Stimulated activated CD4-positive, alpha-beta T cell treated with anti-CD3 and anti-CD28 coated beads, TNF-alpha, amount 100 ng/mL, for 1 hour (primary cell): ENCODE measurements at places on chromosomes 13 and 19.

DNA sequence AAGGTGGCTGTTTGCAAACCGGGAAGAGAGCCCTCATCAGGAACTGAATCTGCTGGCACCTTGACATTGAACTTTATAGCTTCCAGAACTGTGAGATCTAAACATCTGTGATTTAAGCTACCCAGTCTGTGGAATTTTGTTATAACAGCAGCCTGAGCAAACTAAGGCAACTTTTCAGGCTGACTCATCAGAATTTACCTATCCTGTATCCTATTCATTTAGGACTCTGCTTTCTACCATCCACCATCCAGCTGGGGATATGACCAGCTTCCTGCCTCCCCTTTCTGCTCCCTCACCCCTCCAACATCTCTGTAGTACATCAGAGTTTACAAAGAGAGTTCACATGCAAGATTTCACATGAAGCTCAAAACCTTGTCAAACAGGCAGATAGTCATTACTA is 11.1 kb upstream of the CNMD start:
- DNase-seq: no peak

DNA sequence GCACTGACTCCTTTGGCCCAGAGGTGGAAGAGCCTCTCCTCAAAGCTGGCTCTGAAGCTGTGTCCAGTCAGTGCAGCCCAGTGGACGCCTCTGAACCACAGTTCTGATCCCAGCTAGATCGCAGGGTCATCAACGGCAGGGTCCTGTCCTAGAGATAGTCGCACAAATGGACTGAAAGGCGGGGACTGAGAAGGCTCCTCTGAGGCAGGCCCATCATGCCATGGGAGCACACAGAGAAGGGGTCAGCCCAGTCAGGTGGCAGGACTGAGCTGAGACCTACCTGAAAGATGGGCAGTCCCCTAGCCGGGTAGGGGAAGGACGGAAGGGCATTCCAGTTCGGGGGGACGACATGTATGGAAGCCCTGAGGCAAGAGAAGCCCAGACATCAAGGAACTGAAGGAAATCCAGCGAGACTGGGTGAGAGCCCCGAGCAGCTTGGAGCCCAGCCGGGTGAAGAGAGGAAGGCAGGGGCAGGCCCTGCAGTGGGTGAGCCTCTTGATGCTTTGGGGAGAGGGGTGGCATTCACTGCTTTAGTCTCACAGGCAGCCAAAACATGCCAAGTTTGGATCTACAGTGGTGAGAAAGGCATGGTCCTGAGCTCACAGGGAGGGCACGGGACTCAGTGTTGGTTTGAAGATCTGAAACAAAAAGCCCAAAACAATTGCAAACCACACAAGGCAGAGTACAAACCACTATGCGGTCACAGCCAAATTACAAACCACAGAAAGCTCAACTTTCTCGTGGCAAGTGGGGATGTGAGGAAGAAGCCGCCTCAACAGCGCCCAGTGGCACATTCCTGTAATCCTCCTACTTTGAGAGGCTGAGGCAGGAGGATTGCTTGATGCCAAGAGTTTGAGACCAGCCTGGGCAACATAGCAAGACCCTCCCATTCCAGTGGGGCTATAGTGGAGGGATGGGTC is 10.0 kb downstream of the CALM3 start:
- no peak for DNase-seq

DNA sequence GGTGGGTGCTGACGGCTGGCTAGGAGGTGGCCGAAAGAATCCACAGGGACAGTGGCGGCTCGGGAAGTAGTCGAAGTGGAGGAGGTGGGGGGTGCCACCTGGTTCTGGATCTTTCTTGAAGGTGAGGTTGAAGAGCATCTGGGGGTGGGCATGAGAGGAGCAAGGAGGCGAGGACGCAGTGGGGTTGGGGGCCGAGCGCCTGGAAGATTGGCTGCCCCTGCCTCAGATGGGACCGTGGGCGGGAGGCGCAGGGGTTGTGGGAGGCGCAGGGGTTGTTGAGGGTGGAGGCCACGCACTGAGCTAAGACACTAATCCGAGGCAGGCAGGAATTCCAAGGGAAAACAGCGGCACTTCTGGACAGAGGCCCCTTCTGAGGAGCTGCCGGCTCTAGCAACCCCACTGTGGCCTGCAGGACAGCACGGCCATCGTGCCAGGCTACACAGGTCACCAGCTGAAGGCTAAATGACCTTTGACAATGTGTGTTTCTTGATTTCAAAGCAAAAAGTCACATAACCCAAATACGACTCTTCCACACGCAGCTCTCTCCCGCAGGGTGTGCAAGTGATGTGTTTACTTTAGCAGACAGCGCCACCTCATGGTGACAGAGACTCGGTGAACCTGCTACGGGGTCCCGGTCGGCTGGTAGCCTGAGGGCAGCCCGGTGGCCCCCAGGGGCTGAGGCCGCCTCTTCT is 44.1 kb upstream of the RANBP3 start:
- DNase-seq: peak; percentile 58

DNA sequence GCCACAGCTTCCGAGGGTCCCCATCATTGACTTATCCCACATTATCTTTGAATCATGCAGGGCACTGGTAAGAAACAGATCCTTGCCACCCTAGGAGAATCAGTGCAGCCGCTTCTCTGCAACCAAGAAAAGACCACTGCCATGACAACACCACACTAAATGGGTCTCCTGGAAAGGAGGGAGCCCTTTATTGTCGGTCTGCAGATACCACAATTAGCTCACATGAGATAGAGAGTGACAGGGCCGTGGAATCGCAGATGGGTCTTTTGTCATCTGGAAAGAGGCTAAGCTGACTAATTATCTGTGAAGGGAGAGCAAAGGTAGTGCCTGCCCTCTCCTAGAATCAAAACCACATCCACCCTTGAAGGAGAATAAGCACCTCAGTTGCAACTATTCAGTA is 178.3 kb upstream of the MYO16 start:
- DNase-seq: no peak

DNA sequence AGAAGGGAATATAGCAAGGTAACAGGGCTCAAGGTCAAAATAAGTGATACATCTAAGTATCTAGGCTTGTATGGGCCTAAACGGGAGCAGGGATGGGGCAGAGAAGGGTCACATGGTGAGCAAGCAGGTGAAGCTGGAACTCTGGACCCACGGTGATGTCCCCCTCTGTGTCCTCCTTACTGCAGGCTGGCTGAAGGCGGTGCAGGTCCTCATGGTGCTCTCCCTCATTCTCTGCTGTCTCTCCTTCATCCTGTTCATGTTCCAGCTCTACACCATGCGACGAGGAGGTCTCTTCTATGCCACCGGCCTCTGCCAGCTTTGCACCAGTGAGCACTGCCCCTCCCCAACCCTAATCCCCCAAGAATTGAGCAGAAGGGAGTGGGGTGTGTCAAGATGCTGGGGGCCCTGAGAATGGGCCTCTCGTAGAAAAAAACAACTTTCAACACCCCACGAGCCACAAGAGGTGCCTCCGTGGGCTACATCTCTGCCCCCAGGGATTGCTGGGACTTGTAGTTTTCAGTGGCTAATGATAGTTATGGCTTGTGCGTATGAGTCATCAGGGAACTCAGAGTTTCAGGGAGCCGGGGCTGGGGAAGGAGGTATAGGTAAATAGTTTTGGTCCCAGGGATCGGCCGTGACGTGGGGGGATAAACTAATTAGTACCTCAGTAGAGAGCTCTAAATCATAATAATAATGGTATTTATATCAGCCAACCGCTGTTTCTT is 4.0 kb downstream of the EMP3 start:
- DNase-seq: no peak

DNA sequence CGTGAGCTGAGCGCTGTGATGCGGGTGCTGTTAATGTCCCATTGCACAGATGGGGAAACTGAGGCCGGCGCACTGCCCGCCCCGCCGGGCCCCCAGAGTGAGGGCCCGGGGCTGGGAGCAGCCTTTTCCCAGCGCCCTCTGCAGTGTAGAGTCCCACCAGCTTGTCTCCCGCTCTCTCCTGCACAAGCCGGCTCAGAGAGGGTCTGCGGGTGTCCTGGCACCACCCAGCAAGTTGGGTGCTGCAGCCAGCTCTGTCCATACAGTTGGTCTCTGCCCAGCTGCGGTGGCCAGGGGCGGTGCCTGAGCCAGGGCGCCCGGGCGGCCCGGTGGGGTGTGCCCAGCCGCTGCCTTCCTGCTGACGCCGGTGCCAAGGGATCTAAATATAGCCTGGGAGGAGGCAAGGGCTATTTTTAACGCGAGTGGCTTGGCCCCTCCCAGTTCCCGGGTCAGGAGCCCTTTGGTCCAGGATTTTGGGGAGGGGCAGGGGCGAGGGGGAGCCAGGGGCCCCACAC is 19.3 kb downstream of the GADD45B start:
- no peak for DNase-seq

GRCh38 chr19:2083174-2083854 is 12.8 kb downstream of the MOB3A start:
- peak; percentile 59 for DNase-seq

DNA sequence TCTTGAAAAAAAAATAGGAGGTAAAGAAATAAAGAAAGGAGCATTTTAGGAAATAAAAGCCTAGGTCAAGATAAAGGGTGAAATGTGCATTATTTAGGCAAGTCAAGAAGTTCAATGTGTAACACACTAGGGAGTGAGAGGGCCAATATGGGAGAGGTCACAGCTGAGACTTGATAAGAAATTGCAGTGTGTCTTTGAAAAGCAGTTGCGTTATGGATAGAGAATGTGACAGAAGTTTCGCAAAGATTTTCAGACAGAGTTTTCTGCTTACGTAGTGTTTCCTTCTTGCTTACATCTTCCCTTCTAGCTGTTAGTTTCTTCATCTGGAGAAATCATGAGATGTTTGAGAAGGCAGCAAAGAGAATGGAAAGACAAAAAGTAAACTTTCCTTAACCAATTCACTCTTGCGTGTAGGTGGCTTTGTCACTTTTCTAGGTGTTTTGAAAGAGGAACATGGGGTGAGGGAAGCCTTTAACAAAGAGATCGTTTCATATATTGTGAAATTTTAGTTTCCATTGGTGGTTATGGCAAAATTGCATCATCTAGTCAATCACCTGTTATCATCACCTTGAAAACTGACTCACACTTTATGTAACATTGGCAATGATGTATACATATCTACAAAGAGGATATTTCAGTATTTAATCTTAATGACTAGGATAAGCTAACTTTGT is 975.5 kb downstream of the OLFM4 start:
- DNase-seq: no peak

GRCh38 chr19:1230783-1231489 is 6.9 kb downstream of the CBARP start:
- DNase-seq: no peak

GRCh38 chr19:48961673-48962028 is 3.5 kb upstream of the FTL start:
- DNase-seq: no peak

DNA sequence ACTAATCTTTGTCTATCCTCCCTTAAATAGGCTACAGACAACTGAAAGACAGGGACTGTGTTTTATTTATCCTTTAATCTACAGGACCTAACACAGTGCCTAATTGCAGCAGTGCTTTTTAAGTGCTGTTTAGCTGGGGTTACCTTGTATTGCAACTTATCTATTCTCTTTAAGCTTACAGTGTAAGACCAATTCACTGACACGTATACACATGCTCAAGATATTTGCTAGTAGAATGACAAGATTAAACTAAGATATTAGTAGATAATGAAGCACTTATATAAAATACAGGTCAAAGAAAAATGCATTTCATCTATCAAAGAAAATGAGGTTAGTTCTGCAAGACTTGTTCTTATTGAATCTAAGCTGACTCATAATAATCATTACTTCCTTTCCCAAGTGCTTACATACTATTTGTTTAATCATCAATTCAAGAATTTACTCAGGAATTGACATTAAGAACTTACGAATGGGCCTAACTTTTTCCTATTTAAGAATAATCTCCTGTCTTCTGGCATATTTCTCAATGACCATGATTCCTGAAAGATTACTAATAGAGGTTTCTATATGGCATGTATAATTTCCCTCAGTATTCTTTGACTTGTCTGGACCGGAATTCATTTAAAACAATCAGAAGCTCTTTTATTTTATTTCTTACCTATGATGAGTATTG is 75.8 kb upstream of the MAB21L1 start:
- no peak for DNase-seq

- DNase-seq: no peak
Measured at GRCh38 chr19:43562226-43562697, 13.1 kb downstream of the XRCC1 start.

GRCh38 chr13:70339738-70340137 is 231.5 kb upstream of the KLHL1 start:
- no peak for DNase-seq

DNA sequence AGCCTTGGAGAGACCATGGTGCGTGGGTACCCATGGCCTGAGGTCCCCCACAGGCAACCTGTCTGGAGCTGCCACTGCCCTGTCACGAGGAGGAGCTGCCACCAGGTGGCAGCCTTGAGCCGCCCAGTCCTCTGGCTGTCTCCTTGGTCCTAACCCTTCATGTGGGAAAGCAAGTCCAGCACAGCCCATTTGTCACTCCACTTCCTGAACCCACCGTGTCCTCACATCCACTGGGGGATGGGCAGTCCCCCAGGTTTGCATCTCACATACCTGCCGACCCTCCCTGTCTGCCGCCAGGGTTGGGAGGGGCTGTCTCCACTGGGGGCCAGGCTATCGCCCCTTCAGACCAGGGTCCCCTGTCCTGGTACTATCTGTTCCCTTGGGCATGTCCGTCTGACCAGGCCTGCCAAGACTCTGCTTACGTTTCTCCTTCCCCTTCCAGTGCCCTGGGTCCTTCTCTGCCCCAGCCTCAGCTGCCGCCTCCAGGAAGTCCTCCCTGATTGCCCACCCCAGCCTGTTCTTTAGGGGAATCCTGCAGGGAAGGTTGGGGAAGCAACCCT is 4.5 kb downstream of the FAM174C start:
- DNase-seq: peak; percentile 70

DNA sequence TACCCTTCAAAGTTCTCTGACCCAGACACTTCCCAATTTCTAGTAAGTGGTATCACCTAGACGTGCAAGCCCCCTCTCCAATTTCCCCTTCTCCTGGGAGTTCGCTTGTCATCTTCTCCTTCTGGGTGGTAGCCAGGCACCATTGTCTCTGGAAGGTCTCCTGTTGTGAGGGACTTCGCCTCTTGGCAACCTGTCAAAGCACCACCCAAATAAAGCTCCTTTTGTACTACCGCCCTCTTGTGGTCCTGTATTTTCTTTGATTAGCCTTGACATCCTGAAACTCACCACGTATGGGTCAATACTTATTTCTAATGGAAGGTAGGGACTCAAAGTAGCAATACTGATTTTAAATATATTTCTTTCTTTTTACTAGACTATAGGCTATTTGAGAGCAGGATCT is 8.2 kb downstream of the GPC5 start:
- no peak for DNase-seq

- peak; percentile 29 for DNase-seq
Measured at GRCh38 chr19:19540715-19541515, 2.9 kb downstream of the CILP2 start.

- no peak for DNase-seq
Measured at GRCh38 chr13:36133950-36134626, 2.9 kb upstream of the DCLK1 start.

DNA sequence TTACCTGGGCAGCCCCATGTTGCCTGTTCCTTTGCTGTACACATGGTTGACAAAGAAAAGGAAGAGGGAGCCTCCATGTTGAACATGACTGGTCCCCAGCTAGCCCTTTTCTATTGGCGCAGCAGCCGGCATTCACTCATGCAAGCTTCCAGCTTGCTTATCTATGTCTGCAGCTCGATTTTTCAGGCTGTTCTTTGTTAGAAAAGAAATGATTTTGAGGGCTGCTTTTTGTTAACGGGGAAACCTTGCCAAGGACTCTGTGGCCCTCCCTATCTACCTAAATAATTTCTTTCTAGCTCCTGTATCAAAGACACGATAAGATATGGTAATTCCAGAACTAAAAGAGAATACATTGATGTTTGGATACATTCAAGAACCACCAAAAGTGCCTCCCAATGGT is 20.4 kb upstream of the ADGRE2 start:
- DNase-seq: no peak

- no peak for DNase-seq
Measured at GRCh38 chr13:72694314-72694713, 33.1 kb downstream of the MZT1 start.

GRCh38 chr19:5955636-5955935 is 22.4 kb downstream of the RANBP3 start:
- no peak for DNase-seq
